Stimulated activated CD8-positive, alpha-beta memory T cell treated with anti-CD3 and anti-CD28 coated beads, Interleukin-15, amount 100 ng/mL, for 24 hours (primary cell): ENCODE measurements at places on chromosomes 3 and 15.

DNA sequence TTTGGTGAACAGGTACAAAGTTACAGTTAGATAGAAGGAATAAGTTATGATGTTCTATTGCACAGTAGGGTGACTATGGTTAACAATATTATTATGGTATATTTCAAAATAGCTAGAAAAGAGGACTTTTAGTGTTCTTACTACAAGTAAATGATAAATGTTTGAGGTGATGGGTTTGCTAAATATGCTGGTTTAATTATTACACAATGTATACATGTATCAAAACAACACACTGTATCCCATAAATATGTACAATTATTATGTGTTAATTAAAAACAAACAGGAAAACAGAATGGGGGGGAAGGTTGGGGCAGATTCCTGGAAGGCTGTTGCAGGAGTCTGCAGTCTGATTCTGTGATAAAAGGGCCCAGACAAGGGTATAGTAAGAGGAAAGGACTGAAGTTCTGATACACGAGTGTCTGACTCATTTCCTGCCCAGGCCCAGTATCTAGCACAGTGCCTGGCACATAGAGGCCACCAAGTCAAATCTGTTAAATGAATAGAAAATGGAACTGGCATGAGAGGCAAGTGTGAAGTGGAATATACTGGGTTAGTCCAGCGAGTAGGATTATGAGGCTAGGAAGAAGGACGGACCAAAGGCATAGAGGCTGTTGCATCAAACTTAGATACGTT, 7.2 kb upstream of the ENTPD3 start:
- DNase-seq, result no peak

GRCh38 chr15:30830961-30831360, 72.8 kb upstream of the FAN1 start:
- DNase-seq, result no peak

DNA sequence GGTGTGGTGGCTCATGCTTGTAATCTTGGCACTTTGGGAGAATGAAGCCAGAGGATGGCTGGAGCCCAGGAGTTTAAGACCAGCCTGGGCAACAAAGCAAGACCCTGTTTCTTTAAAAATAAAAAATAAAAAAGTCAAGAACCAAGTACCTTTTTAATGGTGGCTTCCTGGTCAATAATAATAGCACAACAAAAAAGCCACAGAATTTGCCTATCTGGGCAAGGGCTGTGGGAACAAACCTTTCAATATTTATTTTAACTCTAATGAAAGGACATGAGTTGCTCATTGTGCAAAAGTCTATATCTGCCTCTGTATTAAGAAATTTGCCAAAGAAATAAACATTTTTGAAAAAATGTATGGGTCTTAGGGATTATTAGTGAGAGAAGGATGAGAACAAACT, 2.1 kb downstream of the ZNF609 start:
- DNase-seq, result no peak

DNA sequence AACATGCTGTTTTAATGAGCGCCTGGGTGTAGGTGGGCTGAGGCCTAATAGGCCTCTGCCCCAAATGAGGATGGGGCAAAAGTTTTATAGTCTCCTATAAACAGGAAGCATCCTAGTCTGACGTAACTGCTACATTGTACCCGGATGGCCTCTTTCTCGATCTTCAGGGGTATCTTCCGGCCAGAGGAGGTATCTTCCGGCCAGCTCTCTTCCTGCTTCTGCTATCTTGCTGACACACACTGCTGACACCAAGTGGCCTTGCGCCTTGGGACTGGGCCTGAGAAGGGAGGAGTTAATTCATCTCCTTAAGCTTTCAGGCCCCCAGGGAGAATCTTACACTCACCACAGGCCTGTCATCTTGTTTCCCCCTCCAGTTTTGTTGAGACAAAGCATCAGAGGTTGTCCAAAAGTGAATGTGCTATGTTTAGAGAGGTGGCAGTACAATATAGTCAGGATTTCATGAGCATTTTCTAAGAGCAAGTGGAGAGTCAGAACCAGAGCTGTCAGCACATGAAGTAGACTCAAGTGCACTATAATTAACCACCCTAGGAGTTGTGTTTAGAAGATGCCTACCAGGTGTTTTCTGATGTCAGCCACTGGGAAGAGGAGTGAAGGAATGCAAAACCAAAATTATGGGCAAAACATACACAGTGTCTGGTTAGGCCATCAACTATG, 15.6 kb upstream of the IGSF10 start:
- DNase-seq, result no peak

- no peak for DNase-seq
Observed at GRCh38 chr15:59153466-59153865, 48.5 kb downstream of the CCNB2 start.

- DNase-seq, result no peak
Observed at GRCh38 chr3:23159929-23160328, 43.2 kb upstream of the UBE2E2 start.

DNA sequence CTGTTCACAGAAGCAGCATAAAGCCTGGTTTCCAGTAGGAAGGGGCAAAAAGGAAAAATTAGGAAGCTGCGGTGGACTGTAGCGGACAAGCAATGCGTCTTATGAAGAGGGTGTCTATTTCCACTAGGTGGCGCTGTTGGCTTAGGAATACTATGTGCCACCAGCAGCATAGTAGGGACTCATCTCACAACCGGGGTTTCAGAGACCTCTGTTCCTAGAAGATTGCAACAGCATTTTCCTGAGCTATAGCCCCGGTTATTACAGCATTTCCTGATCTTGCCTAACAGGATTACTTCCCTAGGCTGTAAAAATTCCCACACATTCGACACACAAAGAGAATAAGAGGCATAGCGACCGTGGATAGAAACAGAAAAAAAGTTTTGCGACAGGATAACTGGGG, 683.0 kb downstream of the TBL1XR1 start:
- no peak for DNase-seq

DNA sequence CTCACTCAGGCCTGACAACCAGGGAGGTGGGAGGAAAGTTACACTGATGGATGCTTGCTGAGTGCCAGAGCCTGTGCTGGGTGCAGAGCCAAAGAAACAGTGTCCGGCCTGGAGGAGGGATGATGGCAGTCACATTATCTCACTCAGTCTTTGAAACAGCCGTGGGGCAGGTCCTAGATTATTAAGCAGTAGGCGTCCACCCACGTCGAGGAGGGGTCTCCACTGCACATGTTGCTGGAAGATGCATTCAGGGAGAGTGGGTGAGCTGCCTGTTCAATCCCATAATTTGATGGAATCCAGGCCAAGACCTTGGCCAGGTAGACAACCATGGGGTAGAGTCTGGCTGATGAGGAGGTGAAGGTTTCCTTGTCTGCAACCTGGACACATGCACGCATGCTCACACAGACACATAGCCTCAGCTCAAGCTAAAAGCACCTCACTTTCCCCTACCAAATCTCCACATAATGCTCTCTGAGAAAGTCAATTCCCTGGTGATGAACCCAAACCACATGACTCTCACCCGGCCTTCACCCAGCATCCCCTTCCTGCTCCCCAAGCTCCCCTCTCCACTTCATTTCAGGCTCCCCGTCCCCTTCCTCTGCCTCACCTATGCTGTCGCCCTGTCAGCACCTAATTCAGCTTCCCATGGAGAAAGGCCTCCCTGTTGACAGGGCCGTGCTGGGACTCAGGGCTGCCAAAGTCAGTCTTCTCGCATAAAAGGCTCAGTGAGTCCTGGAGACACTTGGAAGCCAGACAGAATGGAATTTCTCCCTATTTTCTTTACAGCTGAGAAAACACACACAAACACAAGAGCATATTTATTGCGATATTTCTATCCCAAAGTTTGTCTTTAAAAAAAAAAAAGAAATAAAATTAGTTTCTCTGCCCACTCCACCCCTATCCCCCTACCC, 29.8 kb downstream of the ACAN start:
- DNase-seq, result no peak

DNA sequence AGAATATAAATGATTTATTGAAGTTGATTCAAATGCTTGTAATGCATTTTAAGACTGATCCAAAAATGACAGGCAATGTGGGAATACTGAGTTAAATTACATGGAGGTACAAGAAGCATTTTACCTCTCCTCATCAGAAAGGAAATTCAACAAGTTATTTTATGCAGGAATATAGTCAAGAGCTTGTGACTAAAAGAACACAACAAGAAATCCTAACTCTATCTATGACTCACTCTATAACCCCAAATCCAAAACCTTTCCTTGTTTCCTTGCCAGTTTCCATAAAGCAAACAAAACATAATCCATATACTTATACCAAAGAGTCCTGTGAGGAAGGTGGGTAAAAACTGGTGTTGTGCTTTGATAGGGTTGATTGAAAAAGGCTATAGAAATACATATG, 30.8 kb downstream of the SIN3A start:
- no peak for DNase-seq

GRCh38 chr15:32991619-32992111, 202.8 kb downstream of the FMN1 start:
- DNase-seq, result no peak

DNA sequence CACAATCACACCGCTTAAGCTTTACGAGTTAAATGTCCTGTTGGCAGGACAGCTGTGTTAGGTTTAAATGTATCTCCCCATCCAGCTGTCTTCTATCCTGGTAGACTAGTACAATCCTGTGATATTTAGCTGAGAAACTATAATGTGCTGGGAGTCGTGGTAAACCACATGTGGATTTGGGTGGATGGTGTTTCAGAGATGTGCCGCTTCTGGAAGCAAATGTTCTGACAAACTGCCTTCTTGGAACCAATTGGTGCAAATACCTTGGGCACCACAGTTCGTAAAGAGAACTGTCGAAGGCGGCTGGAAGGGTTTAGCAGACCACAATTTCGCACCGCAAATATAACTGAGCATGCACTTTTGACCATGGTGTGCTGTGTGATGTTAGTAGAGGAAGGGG, 15.0 kb downstream of the SCG5 start:
- DNase-seq, result no peak

DNA sequence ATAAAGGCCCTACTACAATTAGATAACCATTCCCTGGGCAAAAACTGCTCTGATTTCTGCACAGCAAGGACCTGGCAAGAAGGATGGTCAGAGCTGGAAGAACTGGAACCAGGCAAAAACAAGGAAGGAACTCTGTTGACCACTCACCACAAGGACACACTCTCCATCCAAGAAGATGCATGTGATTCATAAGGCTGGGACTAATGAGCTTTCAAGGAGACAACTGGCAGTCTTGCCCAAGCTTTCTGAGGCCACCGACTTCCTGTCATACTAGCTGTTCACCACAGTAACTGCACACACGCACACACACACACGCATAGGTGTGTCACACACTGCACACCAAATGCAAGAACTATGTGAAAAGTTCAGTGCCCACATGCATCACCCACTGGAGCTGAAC, 256.6 kb downstream of the OCA2 start:
- DNase-seq, result no peak

DNA sequence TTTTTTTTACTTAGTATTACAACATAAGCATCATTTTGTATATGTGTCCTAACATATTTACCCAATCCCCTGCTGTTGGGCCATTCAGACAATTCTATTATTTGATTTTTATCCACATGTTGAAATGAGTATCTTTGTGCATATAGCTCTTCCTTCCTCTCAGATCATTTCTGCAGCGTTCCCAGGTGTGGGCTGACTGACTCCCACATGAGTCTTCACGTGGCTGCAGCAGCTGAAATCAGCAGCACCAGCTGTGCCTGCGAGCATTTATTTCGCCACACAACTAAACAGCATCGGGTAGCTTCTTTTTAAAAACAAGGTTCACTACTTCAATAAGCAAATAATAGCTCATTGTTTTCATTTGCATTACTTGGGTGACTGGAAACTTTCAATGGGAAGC, 44.5 kb upstream of the PDE8A start:
- DNase-seq, result no peak

- no peak for DNase-seq
Observed at GRCh38 chr3:141103503-141103902, 52.4 kb downstream of the SPSB4 start.

- no peak for DNase-seq
Observed at GRCh38 chr3:49745986-49746385, 22.2 kb upstream of the GMPPB start.
